Posterior cingulate gyrus (tissue), 11 donors: ENCODE measurements at places on chromosomes 16 and 17.

GRCh38 chr16:68503334-68503733 lies 35.8 kb upstream of the ZFP90 start:
- no peak for DNase-seq

GRCh38 chr17:38617967-38618760 lies 12.4 kb upstream of the SRCIN1 start:
- DNase-seq: no peak

DNA sequence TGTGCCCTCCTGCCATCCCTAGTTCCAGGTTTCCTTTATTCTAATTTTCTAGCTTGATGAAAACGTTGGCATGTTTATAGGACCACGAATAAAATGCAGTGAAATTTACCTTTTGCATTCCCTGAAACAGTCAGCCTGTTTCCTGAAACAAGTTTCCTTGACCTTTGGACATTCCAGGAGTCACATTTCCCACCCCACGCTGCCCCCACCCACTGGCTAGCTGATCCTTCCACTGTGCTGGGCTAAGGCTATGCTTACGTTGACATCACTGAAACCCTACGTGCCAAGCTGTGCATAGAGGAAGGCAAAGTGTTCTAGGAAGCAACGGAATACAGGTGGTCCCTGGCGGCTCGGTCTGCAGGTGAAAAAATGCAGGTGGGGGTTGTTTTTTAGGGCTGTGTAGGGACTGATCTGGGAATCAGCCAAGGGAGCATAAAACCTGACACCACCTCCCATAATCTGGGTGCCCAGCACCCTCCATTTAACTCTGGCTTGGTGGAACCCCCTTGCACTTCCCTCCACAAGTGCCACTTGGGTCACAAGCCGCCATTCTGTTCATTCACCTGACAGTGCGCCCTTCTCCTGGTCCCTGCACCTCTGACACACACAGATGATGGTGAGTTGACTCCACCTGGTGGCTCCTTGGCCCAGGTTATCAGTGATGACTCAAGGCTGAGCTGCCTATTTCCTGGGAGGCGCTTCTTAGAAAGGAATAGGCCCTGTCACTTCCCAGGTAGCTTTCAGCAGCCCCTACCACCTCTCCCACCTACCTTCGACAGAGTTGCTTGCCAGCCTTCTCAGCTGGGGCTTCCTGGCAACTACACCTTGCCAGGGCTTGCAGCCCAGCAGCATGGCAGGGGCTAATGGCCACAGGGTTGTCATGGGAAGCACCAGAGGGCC lies 83.7 kb downstream of the N4BP1 start:
- no peak for DNase-seq

DNA sequence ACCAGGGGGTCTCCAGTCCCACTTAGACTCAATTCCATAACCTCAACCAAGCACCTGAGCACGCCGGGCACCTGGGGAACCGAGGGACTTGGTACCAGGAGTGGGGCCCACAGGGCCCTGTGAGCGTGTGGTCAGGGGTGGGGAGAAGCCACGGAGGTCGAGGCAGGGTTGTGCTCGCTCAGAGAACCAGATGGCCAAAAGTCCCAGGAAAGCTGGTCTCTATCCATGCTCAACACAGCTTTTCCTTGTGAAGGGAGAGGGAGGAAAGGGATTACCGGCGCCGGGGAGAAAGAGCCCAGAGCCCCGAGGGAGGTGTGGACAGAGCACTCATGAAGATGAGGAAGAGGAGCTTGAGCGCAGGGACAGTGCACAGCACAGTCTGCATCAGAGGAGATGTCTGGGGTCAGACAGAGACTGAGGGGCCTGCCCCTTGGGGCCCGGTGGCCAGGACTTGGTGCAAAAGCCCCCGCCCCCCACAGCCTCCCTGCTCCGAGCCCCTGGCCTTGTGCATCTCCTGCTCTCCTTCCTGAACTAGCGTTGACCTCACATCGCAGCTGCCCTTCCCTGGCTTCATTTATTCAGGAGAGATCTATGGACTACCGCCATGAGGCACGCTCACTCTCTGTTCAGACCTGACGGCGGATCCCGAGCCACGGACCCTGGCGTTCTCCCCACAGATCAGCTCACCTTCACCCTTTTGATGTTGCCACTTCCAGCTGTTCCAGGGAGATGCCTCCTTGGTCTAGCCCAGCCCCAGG lies 355.4 kb upstream of the TNRC6C start:
- DNase-seq: no peak

DNA sequence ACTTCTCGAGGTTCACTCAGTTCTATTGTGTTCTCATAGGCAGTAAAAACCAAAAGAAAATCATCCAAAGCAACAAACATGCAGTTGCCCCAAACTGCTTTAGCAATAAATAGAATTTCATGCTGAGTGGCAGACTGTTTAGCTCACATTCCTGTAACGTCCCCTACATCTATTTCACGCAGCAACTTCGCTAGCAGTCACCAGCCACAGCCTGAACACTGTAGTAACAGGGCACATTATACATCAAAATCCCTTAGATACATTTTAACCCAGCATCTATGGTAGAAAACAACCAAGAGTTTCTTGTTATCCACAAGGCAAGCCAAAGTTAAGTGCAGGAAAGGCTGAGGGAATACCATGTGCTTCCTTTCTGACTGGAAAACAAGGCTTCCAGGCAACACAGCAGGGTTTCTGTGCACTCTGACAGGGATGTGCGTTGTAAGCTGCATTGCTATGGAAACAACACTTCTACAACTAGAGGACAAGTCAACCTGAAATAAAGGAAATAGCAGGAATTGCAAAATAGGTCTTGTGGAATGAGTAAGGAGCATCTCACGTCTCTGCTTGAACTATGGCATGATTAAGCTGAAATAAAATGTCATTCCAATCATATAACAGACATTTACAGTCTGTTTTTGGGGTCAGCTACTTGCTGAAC lies 55.4 kb downstream of the CFDP1 start:
- DNase-seq: no peak

- DNase-seq: no peak
Observed at GRCh38 chr17:68351395-68351794, 60.1 kb downstream of the ARSG start.

- no peak for DNase-seq
Observed at GRCh38 chr16:73154063-73154870, 106.3 kb upstream of the ZFHX3 start.

GRCh38 chr16:56861092-56861610 lies 3.9 kb upstream of the SLC12A3 start:
- no peak for DNase-seq

DNA sequence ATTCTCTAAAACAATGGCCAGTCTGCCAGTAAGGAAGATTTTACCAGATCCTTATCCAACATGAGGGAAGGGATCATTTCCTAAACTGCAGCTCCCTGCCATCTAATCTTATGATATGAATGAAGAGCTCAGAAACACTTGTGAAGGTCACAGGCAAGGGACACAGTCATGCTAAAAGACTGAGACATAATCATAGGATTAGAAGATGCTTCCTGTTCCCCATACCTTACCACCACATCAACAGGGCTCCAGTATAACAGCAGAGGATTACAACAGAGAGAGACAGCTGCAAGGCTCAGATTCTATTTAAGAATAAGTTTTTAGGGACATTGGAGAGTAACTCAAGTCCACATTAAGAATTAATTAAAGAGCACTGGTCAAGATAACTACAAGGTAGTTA lies 93.3 kb downstream of the BRIP1 start:
- no peak for DNase-seq

DNA sequence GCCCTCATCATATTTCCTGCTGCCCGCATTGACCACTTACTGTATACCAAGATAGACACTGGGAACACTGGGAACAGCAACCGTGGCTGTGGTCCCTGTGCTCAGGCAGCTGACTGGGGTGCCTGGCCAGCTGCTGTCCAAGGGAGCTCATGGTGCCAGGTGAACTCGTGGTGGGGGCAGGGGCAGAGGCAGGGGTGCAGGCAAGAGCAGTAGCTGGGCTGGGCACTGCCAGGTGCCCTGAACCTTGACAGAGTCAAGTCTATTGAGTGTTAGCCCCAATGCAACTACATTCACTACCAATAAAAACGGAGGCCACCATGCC lies 202.5 kb downstream of the C16orf78 start:
- no peak for DNase-seq

GRCh38 chr16:10182222-10183053 lies at the start of gene GRIN2A:
TSS of gene GRIN2A (minus strand) at chr16:10182428. CDS start at chr16:10180411, 2,017 bp downstream.
- peak; percentile 51 for DNase-seq

DNA sequence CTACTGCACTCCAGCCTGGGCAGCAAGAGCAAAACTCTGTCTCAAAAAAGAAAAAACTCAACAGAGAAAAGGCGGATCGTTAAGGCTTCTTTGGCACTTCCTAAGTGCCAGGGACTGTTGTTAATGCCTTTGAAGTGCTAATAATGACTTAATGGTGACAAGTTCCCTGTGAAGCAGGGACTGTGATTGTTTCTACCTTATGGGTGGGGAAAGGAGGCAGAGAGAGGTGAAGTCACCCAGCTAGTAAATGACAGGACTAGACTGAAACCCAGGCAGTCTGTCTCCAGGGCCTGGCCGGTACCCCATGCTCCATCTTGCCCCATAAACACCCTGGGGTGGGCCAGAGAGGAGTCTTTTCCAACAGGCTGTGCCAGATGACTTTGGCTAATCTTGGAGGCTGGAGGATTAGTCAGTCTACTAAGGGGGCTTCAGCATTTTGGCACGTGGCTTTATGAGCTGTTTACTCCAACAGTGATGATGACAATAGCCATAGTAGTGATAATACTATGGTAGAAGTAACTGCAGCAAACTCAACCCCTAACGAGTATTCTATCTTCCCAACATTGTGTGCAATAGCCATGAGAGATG lies 26.9 kb downstream of the ABCC1 start:
- DNase-seq: no peak

DNA sequence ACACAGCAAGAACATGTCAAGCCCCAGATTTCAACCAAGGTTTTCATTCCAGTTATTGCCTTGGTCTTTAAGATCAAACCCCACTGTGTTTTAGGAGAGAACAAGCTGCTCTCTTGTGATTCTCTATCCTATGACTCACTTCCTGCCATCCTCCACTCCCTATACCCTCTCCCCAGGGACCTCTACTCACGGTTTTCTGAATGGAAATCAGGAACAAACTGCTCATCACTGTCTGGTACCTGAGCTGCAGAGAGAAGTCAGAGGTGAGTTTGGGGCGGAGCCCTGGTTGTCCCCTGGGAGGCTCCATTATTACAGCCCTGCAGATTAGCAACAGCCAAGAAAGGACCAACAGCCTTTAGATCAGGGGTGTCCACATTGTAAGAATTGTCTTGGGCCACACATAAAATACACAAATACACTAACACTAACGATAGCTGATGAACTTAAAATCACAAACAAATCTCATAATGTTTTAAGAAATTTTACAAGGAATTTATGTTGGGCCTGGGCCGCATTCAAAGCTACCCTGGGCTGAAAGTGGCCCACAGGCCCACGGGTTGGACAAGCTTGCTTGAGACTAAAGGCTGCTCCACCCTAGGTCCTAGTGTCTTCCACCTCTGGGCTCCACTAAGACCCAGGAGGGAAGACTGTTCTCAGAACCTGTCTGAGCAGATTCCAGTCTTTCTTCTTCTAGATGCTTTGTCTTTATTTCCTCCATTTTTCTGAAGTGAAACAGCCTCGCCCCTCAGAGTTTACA lies 9.7 kb downstream of the ETV4 start:
- no peak for DNase-seq

GRCh38 chr16:10136916-10137315 lies 45.3 kb downstream of the GRIN2A start:
- no peak for DNase-seq

- no peak for DNase-seq
Observed at GRCh38 chr17:80592243-80592642, 47.6 kb downstream of the RPTOR start.
